Stimulated activated CD4-positive, alpha-beta T cell treated with anti-CD3 and anti-CD28 coated beads, Interleukin-1b, Interleukin-23, amount 100 ng/mL, for 1 hour (primary cell): ENCODE measurements at places on chromosomes 13 and 19.

DNA sequence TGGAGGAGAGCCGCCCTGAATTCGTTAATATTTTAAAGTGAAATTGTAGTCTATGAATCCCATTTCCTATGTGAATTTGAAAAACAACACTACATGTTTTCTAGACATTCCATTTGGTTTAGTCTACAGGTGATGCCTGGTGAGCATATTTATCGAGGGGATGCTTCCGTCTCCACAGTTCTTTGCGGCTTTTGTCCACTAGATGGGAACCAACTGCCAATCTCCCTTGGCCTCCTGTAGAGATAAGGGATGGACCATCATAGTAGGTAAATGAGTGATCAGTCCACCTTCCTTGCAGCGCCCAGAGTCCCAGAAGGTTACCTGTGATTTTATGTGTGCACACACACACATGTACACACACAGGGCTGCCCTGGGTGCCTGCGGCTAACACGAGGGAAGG, 289.8 kb upstream of the SOX21 start:
- DNase-seq, result no peak

GRCh38 chr13:20398459-20398858, 127.2 kb downstream of the CRYL1 start:
- DNase-seq, result no peak

DNA sequence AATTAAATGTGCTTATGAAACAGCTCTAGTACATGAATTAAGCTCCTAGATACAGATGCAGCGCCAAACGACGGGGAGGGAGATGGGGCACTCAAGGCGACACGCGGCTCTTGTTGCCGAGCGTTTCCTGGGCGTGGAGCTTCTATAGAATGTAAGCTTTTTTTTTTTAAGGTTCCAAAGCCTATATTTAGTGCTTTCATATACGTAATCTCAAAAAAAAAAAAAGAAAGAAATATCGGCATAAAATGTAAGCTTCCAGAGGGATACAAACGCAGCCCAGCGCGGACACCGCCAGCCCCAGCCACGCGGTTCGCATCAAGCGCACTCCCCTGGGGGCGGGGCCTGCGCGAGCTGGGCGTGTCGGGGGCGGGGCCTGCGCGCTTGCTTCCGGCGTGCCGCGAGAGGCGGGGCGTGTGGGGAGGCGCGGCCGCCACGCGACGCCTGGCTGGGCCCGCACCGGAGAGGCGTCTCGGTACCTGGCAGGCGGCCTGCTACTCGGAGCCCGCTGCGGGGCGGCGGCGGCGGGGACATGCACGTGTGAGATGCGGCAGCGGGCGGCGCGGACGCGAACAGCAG, at the start of gene URI1:
Gene URI1, plus strand, starts transcription at position 412 of the 576 bp plus-strand sequence. CDS start 309 bp downstream, outside the sequence.
- peak; percentile 89 for DNase-seq

GRCh38 chr13:40597735-40598365, 68.6 kb downstream of the FOXO1 start:
- no peak for DNase-seq

- no peak for DNase-seq
Measured at GRCh38 chr19:49019242-49019932, 2.5 kb upstream of the LHB start.

DNA sequence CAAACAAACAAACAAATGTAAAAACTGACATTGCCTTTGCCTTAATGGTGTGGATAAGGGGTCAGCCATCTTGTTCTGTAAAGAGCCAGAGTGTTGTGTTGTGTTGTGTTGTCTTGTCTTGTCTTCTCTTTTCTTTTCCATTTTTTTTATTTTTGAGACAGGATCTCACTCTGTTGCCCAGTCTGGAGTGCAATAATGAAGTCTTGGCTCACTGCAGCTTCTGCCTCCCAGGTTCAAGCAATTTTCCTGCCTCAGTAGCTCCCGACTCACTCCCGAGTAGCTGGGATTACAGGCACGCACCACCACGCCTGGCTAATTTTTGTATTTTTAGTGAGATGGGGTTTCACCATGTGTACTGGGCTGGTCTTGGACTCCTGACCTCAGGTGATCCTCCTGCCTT, 27.8 kb downstream of the TIMM13 start:
- DNase-seq, result no peak

- no peak for DNase-seq
Measured at GRCh38 chr19:33000510-33000909, 28.5 kb downstream of the FAAP24 start.

DNA sequence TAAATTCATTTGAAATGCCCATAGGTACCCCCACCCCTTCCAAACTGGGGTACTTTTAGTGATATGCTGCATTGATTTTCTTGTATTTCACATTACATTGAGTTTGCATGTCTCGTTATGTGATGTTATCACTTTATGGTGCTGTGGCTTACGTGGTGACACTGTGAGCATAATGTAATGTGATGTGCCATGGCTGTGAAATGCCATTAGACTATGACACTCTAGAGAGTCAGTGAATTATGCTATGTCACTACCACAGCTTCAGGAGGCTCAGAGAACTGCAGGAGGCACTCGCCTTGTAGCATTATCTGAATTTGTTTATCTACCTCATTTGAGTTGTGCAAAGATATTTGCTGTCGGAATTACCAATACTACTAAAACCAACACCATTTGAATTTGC, 590.1 kb upstream of the SLC10A2 start:
- no peak for DNase-seq

DNA sequence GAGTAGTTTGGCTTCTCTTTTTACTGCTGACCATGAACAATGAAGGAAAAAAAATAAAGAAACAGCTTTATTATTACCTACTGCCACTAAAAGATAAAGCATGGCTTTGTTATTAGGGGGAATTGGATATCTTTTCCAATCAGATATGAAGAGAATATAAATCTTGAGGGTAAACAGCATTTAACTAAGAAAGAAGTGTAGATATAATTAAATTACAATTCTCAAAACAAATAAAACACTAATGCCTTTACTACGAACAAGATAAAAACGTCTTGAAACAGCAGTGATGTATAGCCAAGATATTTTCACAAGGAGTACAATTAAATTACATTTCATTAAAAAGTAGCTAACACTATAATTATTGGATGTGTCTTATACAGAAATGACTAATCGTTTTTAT, 425.9 kb upstream of the ATXN8OS start:
- no peak for DNase-seq

DNA sequence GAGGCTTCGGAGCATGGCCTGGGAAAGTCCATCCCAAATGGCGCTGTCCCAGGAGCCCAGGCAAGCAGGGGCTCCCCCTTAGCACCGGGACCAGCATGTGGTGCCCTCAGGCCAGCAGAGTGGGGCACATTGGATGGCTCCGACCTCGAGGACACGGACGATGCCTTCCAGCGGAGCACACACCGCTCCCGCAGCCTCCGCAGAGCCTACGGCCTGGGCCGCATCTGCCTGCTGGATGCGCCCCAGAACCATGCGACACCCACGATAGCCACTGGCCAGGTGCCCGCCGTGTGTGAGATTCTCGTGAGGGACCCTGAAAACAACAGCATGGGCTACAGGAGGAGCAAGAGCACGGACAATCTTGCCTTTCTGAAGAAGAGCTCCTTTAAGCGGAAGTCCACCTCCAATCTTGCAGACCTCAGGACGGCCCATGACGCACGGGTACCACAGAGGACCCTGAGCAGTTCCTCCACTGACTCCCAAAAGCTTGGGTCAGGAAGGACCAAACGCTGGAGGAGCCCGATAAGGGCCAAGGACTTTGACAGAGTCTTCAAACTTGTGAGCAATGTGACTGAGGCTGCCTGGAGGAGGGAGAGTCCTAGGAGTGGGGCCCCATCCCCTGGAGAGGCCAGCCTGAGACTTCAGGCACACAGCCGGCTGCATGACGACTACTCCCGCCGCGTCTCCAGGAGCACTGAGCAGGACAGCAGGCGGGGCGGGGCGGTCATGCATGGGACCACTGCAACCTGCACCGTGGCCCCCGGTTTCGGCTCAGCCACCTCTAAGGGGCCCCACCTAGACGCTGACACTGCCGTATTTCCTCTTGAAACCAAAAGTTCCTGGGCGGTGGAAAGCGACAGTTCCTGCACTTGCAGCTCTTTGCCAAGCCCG, 63.1 kb downstream of the SPATA13 start:
- no peak for DNase-seq

DNA sequence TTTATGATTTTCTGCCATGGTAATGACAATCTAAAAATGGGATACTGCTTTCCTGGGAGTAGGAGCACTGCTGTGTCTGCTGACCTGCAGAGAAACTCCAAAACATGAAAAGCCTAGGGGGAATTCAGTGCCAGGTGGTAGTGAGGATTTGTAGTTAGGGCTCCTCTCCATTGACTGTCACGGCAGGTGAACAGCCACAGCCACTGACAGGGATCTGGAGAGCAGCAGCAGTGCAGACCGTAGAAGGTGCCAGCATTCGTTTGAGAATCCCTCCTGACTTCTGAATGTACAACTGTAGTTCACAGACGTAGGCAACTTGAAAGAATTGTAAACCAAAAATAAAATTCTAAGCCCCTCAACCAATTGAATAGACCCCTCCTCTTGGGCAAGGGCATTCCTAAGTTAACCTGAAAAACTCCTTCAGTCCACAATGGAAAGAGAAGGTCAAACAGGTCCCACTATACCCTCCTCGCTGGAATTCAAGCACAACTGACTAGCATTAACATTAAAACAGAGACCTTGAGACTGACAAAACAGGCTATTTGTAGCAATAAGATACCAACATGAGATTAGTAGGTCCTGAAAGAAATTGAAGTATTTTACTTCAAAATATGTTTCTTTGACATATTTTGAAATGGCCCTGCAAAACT, 1328.8 kb downstream of the OLFM4 start:
- no peak for DNase-seq

GRCh38 chr19:49161987-49162386, 4.4 kb downstream of the TRPM4 start:
- no peak for DNase-seq

- no peak for DNase-seq
Measured at GRCh38 chr13:107712145-107712860, 503.0 kb downstream of the LIG4 start.

DNA sequence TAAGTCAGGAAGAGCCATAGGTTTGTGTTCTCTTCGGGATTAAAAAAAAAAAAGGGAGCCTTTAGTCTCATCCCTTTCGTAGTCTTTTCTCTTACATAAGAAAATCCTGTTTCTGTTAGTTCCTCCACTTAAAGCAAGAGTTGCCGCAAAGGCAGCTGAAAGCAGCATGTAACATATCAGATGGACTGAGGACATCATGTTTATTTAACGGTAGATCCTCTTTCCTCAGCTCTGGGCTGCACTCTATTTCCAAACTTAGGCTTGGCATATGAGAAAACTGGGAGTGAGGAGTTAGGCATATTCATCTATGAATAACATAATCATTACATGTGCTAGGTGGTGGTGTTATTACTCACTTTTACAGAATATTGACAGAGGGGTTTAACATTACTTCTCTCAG, 391.2 kb downstream of the KLF12 start:
- DNase-seq, result no peak

- no peak for DNase-seq
Measured at GRCh38 chr13:41969072-41969471, 8.2 kb upstream of the VWA8 start.

DNA sequence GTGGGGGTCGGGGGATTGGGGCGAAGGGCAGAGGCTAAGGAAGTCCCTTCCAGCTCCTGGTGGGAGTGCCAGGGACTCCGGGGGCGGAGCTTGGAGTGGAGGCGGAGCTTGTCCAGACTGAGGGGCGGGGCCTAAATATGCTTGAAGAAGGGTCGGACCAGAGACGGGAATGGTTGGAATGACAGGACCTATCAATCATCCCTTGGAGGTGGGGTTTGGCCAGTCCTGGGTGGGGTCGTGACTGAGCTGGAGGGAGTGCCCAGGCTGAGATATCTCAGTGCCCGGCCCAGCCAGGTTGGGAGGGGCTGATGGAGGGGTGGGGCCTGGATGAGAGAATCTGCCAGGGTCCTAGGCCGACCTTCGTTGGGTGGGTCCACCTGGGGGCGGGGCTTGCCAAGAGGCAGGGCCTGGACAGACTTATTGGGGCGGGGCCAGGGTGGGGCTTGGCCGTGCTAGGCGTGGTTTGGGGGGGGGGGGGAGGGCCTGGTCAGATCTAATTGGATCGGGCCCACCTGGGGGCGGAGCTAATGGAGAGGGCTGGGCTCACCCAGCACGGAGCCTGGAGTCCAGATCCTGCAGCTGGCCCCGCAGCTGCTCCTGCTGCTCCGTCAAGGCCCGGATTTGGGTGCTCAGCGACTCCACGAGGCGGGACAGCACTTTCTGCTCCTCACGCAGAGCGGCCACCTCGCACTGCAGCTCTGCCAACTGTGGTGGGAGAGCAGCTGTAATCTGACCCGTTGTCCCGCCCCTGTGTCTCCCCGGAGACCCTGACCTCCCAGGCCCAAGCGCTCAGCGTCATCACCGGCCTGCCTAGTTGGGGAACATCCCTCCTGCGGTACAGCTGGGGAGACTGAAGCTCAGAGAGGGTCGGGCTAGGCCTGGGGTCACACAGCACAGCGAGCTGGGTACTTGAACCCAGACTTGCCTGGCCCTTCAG, 2.6 kb upstream of the WIZ start:
- no peak for DNase-seq

- DNase-seq, result no peak
Measured at GRCh38 chr19:11478167-11479089, 2.4 kb downstream of the ELAVL3 start.
